ENCODE measurements at places on chromosomes 3 and 15.

DNA sequence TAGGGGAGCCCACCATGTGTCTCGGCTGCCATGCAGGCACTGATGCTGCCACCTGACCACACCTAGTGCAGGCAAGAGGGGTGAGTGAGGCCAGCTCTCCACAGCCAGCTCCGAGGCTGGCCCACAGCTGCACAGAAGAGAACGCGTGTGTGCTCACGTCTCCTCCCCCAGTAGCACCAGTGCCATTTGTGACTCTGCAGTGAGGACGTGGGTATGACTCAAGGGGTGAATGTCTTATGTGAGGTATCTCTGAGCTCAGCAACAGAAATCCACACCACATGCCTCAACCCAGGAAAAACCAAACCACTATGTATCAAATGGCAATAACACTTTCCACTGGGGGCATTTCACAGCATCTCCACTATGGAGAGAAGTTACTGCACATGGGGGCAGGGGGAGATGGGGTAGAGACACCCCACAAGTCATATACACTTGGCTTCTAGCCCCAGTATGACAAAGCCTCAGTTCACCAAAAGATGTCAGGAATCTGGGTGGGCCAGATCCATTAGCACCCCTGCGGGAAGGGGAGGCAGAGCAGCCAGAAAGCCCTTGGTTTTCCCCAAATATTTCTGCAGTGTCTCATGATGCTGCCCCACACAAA lies 87.6 kb downstream of the LRIG1 start:
- no peak for DNase-seq

DNA sequence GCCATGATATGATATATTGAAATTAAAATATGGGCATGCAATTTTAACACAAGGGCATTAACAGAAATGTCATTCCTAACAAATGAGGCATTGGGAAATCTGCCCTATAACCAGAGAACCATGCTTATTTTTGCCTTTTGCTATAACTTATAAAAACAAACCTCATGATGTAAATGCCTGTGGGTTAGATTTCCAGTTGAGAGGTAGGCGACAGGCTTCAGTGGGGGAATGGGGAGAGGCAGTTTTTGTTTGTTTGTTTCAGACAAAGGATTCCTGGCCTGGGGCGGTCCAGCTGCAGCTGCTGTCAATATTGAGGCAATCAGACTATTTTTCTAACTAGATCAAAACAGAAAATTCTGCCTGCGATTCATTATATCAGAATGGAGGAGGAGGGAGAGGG lies 490.4 kb upstream of the CFAP20DC start:
- no peak for DNase-seq

GRCh38 chr3:107942244-107942643 lies 148.6 kb downstream of the CD47 start:
- DNase-seq, result no peak

DNA sequence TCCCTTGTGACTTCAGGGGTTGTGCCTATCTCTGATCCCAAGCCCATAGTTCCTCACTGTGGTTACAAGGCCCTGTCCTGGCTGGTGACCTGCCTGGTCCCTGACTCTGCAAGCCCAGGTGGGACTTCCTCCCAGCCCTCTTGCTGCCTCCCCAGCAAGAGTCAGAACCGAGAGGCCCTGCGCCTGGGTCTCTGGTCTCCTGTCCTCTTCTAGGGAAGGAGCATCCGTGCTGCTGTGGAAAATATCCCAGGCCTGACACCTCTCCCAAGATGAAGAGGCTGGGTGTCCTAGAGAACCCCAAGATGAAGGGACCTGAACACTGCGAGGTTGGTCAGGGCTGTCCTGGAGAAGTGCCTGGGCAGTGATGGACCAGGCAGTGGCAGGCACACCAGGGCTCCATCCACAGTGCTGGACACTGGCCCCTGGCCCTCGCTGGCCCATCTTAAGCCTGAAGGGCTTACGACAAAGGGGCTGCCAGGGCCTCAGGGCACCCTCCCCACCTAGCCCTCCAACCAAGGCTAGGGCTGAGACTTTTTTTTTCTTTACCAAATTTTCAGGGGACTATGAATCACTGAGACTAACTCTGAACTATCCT lies 32.7 kb downstream of the PTH1R start:
- DNase-seq, result no peak

DNA sequence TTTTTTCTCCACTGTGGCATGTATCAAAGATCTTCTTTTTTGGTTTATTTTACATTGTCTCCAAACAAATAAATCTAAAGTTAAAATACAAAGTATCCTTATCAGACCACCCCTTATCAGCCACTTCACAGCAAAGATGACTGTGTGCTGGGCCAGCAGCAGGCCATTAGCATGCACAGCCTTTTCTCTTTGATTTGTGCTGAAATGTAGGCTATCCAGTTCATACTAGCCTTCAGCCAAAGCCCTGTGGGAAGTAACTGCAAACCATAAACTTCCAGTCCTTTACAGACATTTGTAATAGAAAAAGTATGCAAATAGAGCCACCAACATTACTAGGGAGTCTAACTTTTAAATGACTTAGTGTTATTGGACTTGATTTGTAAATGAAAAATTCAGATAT lies 816.3 kb downstream of the FHIT start:
- no peak for DNase-seq

DNA sequence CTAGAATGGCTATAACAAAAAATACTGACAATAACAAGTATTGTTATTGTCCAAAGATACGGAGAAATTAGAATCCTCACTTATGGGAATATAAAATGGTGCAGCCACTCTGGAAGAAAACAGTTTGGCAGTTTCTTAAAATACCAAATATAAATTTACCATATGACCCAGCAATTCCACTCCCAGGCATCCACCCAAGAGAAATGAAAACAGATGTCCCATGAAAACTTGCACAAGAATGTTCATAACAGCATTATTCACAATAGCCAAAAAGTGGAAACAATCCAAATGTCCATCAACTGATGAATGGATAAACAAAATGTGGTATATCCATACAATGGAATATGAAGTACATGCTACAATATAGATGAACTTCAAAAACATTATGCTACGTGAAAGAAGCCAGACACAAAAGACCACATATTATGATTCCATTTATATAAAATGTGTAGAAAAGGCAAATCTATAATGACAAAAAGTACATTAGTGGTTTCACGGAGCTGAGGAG lies 9.4 kb downstream of the AAGAB start:
- DNase-seq, result peak; percentile 54

DNA sequence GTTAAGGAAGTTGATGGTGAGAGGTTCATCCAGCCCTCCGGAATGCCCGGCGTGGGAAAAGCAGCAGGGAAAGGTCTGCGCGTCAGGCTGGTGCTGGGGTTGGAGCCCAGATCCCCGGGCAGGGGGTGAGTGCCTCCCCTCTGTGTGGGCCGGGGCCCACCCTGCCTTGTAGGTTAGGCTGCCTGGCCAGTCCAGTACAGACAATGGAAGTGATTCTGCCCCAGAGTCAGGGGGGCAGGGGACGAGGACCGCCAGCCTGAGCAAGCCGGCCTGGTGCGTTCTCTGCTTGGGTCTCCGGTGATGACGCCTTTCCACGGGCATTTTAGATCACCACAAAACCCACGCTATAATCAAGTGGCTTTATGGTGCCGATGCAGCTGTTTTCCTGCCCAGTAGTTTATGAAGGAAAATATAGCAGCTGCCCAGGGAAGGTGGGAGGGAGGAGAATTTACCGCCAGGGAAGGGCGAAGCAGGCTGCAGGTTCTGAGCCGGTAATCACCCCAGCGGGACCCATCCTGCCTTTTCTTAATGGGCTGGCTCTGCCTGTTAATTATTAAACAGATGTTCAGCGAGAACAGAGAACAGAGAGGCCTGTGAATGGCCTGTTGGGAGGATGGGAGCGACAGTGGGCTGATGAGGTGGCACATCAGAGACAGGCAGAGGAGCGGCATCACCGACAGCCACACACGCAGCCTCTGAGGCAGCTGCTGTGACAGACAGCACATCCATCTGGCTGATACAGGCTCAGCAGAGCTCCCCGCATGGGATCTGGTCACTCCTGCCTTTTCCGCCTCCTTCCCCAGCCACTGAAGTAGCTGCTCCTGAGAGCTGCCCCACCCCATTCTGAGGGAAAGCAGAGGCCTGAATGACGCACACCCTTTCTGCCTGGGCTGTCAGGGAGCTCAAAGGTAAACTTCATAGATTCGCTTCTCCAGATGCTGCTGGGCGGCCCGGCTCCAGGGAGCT lies 35.2 kb downstream of the BDH1 start:
- peak; percentile 70 for DNase-seq

- DNase-seq, result no peak
These were observed 155.6 kb upstream of the SLC2A2 start for GRCh38 chr3:171181907-171182690.

DNA sequence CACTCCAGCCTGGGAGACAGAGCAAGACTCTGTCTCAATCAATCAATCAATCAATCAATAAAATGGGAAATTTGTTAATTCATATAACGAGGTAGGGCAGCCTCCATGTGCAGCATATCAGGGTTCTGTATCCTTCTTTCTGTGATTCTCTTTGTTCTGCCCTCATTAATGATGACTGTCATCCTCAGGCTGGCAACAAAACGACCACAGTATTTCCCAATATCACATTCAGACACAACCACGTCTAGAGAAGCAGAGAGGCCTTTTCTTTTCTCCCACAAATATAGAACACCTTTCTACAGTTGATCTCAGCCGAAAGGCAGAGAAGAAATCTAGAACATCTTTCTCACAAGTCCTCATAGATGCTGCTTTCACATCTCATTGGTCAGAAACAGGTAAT lies 11.2 kb downstream of the CEP19 start:
- DNase-seq, result no peak

GRCh38 chr3:40780291-40780924 lies 255.6 kb downstream of the ZNF621 start:
- no peak for DNase-seq

GRCh38 chr3:155744626-155745324 lies at the start of gene PLCH1:
TSS of gene PLCH1 (minus strand) at chr3:155745071. CDS start at chr3:155704224, 40,847 bp downstream.
- DNase-seq, result peak; percentile 83

DNA sequence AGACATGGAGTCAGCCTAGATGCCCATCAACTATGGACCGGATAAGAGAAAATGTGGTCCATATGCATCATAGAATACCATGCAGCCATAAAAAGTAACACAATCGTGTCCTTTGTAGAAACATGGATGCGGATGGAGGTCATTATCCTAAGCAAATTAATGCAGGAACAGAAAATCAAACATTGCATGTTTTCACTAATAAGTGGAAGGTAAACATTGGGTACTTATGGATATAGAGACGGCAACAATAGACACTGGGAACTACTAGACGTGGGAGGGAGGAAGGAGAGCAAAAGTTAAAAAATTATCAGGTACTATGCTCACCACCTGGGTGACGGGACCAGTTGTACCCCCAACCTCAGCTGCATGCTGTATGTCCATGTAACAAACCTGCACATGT lies 2.5 kb downstream of the PLD1 start:
- no peak for DNase-seq

DNA sequence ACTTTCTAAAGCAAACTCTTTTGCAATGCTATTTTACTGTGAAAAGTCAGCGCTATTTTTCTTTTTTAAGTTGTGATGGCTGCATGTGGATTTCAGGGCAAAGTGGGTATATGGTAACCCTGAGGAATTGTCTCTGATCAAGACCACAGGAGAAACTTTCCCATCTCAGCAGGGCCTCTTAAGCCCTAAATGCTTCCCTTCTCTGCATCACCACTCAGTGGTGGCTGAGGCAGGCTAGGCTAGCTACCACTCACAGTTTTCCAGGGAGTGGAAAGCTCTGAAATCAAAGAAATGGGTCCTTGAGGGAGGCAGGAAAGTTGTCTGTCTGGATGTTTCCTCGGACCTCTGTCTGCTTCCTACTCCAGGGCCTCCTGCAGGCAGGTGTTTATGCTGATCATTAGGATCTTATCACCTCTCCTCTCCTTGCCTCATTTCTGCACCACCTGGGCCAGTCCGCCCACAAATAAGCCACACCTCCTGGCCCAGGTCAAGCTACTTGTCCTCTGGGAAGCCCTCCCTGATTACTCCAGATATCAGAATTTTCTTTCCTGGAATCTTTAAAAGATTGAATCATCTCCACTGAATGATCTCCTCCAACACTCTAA lies 37.0 kb downstream of the CEMIP start:
- no peak for DNase-seq

DNA sequence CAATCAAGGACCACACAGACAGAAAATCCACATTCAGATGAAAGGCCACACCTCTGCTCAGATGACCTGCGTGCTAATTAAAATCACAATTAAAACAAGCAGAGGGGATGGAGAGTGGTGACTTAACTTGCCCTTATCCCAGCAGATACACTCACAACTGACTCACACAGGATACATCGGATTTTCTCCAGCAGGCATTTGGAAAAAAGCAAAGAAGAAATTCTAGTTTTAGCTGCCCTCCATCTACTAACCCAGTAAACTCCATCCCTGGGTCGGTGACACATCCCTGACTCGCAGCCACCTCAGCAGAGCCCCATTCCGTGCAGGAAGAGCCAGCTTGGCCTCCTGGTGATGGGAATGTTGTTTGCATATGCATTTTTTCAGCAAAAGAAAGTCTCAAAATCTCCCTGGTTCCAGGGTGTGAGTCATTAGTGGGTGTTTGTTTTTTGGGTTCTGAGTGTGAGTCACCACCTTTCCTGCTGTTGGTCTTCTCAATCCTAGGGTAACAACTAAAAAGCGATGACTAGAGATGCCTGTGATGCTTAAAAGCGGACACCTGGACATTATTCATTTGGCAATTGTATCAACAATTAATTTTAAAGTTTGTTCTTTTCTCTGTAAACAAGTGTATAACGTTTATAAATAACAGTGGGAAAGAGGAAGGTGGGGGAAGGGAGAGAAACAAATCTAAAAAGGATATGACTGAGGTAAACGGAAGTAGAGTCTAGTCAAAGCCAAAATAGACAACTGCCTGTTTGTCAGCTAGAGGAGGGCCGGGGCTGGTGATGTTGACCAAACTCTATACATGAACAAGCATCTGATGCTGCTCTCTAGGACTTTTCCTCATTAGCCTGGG lies 49.8 kb upstream of the SLC4A7 start:
- DNase-seq, result no peak

GRCh38 chr15:65338366-65338765 lies 33.9 kb downstream of the RNU5B-1 start:
- DNase-seq, result no peak

GRCh38 chr3:101268971-101269671 lies 51.3 kb downstream of the IMPG2 start:
- DNase-seq, result no peak

- DNase-seq, result no peak
These were observed 19.1 kb downstream of the ATP10A start for GRCh38 chr15:25844076-25844475.

DNA sequence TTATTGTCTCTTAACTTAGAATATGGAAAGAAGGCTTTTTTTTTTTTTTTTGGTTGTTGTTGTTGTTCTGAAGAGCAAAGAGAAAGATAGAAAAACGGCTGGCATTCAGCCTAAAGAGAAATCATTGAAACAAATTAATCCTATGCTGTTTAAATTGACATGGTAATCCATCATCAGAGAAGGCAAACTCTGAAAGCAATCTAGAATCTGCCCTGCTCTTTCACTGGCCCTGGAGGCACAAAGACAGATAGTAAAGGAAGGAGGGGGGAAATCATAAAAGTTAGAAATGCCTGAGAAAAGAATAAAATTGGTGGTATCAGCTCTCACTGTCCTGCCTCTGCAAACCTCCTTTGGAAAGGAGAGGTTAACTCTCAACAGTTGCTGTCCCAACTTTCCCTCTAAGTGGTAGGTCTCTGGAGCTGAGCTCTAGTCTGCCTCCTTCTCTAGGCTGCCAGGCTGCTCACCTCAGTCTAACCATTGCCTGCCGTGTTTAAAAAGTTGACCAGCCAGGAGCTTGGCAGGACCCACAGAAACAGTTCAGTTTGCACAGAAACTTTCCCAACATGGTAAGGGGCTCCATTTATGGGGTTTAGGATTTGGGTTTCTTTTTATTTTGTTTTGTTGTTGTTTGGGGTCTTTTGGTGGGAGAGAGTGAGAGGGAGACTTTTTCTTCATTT lies 13.4 kb upstream of the NR2F2 start:
- no peak for DNase-seq
